ENCODE measurements at places on chromosomes 12 and 14.
A peak's percentile ranks its signal among the peaks of the same experiment; 100 is the strongest.

DNA sequence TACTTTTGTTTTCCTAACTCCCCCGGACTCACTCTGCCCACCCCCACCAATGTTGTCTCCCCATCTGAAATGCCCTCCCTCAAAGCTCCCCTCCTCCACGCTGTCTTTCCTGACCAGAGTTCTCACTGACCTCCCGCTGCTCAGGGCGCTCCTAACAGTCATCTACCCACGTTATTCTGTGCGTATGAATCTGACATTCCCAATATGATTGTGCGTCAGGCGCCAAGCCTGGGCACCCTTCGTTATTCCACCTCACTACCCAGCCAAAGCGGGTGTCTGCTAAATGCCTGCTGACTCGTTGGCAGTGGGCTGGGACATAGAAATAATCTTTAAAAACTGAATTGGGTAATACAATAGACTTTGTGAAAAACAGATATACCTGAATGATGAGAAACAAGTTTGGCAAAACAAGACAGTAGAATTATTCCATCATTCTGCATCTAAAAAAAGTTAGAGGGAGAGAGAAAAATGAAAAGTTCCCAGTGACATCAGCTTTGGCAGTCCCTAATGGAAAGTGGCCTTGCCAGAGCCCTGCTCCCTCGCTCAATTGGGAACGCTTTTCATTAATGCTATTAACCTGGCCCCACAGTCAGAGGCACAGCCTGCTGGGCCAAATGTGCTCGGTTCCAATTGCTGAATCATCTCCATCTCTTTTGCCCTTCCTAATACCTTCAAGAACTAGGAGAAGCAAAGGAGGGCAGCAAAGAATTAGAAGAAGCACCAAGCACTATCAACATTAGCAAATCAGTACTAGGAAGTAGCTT, 74.0 kb upstream of the PLXNC1 start:
- peak; percentile 10 for DNase-seq

DNA sequence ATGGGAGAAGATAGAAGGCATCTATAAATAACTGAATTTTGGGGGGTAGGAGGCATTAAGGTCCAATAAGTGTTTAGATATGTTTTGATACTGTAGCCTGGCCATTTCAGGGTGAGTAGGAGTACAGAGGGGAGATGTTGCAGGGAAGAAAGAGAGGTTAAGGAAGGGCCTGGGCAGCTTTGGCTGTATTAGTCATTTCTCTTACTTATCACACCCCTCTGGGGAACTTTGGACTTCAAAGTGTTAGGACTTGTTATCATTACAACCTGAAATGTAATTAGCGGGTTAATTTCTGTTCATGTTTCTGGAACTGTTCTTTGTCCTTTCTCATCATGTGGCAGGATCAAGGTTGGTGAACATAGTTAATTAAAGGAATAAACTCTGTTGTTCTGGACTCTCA, 40.3 kb downstream of the SUSD6 start:
- DNase-seq: no peak

- no peak for DNase-seq
These were observed 188.3 kb upstream of the SLC38A2 start for GRCh38 chr12:46560874-46561273.

DNA sequence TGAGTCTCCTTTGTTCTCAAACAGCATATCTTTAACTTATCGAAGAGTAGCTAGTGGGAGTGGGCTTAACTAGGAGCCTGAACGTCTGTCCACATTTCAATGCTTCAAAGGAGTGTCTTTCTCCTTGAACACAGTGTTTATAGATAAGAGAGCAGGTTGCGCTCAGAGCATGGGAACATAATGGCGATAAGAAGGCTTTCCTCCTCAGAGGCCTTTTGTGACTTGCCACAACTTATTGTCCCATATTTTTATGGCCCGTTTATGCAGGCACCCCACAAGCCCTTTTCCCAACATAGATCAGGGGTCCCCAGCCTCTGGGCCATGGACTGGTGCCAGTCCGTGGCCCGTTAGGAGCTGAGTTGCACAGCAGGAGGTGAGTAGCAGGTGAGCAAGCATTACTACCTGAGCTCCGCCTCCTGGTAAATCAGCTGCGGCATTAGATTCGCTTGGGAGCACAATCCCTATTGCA, 2.6 kb upstream of the DDX47 start:
- DNase-seq: no peak

GRCh38 chr12:10214136-10214894, 1.6 kb downstream of the GABARAPL1 start:
- peak; percentile 55 for DNase-seq

GRCh38 chr14:99192028-99192621, 79.9 kb downstream of the BCL11B start:
- DNase-seq: peak; percentile 62

- DNase-seq: no peak
These were observed 21.5 kb upstream of the MMP17 start for GRCh38 chr12:131806674-131807073.

DNA sequence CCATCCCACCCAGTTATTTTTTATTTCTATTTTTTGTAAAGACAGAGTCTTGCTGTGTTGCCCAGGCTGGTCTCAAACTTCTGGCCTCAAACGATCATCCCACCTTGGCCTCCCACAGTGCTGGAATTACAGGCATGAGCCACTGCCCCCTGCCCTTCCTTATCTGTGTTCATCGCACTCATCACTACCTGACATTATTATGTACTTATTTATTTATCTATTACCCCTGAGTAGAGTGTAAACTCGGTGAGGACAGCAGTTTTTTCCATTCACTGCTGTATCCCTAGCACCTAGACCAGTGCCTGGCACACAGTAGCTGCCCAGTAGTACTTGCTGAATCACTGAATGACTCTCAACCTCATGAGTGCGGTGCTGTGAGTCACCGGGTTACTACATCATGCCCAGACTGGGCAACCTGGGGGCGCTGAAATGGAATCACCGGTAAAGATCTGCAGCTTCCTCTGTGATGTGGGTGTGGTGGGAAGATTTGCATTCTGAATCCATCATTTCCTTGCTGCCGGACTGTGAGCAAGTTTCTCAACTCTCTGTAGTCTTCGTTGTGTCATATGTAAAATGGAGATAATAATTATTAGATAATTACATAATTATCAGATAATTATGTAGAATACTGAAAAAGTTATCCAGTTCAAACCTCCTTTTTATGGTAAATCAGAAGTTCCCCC, 81.9 kb upstream of the USP44 start:
- DNase-seq: peak; percentile 58

- no peak for DNase-seq
These were observed at the start of gene AQP2 for GRCh38 chr12:49950273-49951251. AQP2 (plus strand) TSS chr12:49950737; CDS start chr12:49950831, 94 bp downstream.

DNA sequence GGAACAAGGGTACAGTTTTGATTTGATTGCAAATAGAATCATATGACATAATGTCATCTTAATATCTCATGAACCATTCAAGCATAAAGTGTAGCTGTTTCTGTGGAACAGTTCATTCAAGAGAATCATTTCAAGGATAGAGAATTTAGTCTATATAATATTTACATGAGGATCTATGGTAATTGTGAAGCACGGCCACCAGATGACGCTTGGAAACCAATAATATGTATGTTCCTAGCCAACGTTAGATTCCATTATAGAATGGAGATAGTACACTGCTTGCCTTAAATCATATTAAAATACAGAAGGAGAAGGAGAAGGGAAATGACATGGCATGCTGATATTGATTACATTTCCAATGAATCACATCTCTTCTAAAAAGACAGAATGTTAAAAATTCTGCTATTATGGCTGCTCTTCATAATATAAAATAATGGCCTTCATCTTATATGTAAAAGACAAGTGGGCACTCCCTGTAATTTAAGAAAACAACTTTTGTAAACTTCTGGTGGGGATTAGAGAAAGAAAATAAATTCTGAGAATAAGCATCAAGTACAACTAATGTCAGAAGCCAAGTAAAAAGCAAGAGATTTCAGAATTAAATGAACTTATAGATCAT, 351.0 kb downstream of the NAV3 start:
- no peak for DNase-seq

DNA sequence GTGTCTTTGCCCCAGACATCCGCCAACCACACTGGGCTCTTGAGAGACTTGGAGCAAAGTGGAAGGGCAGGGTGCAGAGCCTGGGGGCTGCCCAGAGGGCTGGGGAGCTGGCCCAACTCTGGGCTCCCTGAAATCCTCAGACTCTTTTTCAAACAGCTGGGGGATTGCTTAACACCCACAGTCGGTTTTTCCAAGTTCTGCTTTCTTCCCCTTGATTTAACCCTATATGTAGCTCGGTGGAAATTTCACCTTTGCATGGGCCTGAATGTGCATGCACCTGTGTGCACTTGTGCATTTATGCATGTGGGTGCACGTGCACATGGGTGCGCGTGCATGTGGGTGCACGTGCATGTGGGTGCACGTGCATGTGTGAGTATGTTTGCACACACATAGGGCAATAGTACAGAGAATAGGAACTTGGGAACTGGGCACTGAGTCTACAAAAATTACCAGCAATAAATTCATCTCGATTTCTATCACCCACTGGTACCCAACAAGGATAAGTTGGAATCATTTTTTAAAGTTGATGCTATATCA, 52.3 kb upstream of the RFLNA start:
- no peak for DNase-seq

DNA sequence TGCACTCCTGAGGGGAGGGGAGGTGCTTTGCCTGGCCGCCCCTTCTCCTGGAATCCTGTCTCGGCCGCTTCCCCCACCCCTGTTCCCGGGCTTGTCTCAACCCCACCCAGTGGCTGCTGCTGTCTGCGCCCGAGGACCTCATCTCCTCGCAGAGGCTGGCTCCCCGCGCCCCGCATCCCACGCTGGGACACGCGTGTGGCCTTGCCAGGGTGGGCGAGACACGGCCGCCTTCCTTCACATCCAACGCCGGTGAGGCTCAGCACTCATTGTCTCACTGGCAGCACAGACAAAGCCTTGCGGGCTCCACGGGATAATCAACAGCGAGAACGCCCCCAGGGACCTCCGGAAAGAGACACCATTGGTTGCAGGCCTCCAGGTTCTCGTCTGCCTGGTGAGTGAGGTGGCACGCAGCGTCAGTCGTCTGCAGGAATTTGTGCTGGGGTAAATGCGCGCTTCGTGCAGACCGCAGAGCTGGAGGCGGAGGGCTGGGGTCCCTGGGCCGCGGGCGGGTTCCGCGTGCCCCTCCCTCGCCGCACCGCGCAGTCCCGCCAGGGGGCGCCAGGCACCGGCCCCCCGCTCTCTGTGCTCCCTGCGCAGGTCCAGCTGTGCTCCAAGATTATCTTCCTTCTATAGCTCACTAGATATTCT, 26.8 kb downstream of the CCDC177 start:
- DNase-seq: peak; percentile 71

DNA sequence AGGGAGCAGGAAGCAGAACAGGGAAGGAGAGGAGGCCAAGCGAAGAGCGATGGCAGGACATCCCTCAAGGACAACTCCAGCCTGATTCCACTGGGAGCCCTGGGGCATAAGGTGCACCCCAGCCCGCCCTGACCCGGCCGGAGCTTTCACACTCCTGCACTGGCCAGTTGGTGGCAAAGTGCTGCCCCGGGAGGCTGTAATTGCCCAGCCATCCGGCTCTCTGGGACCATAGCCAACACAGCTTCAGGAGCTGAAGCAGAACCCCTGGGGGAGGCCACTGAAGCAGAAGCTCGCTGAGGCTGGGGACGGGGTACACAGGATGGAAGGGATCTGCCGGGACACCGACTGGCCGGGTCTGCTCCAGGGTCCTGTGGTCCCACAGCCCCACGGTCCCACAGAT, 41.9 kb upstream of the BEGAIN start:
- no peak for DNase-seq

DNA sequence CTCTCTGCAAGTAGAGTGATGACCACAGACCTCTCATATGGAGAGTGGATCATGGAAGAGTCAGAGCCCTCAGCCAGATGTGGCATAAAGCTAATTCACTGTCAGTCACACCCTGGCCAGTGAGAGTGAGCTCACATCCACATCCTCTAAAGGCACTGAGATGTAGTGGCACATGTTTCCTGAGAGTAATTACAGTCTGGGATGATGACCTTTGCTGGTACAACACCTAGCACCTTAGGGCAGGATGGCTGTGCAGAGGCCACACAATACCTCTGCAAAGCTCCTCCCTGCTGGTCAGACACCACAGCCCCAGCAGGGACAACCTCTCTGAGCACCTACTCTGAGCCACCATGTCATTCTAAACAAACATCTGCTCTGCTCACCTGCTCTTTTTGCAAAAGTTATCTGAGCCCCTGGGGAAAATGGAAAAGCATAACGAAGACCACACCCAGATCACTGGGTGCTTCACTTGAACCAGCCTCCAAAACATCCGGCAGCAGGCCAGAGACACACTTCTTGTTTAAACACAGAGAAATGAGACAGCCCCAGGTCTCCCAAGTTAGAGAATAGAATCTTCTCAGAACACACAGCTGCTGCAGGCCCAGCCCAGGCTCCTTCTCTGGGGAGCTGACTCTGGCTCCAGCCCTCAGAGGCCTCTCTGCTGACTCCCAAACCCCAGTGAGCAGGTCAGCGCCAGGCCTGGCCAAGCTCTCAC, 30.3 kb downstream of the PITPNM2 start:
- DNase-seq: no peak

DNA sequence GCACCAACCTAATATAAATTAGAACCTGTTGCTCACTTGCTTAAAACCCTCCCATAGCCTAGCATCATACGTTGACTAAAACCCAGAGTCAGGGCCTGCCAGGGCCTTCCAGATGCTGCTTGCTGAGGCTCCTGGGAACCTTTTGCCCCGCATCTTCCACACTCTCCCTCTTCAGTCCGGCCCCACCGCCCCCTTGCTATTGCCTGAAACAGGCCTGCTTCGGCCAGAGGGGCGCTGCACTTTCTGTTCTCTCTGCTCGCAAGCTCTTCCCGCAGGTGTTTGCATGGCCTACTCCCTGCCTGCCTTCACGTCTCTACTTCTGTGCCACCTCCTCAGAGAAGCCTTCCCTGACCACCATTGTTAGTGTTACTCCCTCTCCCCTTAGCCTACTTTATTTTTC, 13.7 kb upstream of the TCTN2 start:
- no peak for DNase-seq

DNA sequence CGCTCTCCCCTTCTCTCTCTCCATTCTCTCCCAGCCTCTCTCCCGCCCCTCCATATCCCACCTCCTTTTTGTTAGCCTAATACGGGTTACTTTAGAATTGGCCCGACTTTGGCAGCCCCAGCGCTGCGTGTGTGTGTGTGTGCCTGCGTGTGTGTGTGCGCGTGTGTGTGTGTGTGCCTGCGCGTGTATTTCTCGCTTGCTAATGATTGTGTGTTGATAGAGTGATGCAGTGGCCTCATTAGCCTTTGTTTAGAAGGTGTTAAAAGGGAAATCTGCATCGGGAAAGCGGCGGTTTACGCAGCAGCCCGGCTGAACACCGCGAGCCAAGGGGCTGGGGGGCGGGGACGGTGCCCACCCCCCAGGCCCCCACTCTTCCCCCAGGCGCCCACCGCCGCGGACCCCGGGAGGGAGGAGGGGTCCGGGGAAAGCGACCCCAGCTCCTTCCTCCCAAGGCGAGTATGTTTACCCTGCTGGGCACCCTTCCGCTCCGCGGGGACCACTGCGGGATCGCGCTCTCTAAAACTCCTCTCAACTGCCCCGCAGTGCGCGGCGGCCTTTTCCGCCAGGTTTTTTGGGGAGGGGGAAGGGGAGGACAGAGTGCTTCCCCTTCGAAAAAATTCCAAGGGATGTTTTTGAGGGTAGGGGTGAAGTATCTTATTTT, 6.8 kb upstream of the LHX5 start:
- DNase-seq: no peak

GRCh38 chr12:31887109-31887811, 72.0 kb upstream of the RESF1 start:
- no peak for DNase-seq

GRCh38 chr12:13198241-13198640, 1.7 kb downstream of the EMP1 start:
- no peak for DNase-seq

Measured in GM03348 (cell line).